ENCODE measurements at places on chromosomes 6 and 20.

- DNase-seq, result no peak
These were observed 20.4 kb downstream of the ZNF184 start for GRCh38 chr6:27452496-27452897.

- no peak for DNase-seq
These were observed 114.9 kb upstream of the DST start for GRCh38 chr6:56757588-56757984.

GRCh38 chr20:52003415-52003814 is 188.2 kb downstream of the ZFP64 start:
- no peak for DNase-seq

GRCh38 chr6:113857556-113858479 is 673 bp downstream of the MARCKS start:
- no peak for DNase-seq

DNA sequence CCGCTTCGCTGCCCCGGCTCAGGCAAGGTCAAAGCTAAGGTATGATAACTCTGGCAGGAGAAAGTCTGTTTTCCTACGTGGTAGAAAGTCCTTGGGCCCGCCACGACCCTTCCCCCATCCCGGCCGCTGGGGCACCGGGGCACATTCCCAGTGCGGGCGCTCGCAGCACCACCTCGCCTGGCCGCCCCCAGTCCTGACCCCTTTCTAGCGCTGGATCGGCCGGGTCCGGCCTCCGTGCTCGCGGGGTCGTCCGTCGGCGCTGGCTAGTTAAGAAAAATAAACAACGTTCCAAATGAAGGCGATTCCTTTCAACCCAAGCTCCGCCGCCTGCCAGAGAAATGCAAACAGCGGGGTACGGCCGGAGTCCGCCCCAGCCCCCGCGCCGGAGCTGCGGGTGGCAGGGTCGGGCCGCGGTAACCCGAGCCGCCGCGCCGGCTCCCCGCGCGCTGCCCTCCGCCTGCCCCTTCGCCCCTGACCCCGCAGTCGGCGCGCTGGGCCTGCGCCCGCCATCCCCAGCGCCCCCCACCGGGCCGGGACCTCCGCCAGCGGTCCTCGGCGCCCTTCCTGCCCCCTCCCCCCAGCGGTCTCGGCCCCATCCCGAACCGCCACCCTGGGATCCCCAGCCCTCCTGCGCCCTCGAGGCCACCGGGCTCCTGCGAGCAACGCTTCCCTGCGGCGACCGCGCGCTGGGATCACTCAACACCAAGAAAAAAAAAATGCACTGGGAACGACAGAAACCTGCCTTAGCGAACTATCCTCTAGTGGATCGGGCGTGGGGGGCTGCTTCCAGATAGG is 37.6 kb downstream of the NCR2 start:
- no peak for DNase-seq

DNA sequence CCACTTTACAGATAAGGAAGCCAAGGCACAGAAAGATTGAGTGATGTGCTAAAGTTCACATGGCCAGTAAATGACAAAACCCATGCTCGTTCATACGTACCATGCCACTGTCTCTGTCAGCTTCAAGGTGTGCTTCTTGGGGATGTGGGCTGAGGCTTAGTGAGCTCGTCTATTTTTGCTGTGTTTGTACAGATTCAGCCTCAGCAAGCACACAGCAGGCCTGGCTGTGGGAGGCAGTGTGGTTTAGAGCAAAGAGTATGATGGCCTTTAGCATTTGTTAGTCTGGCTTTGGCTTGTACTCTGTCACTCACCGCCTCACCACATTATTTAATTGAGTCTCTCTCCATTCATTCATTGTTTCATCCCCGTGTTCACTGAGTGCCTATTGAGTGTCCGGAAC is 55.3 kb downstream of the BMP6 start:
- DNase-seq, result no peak

DNA sequence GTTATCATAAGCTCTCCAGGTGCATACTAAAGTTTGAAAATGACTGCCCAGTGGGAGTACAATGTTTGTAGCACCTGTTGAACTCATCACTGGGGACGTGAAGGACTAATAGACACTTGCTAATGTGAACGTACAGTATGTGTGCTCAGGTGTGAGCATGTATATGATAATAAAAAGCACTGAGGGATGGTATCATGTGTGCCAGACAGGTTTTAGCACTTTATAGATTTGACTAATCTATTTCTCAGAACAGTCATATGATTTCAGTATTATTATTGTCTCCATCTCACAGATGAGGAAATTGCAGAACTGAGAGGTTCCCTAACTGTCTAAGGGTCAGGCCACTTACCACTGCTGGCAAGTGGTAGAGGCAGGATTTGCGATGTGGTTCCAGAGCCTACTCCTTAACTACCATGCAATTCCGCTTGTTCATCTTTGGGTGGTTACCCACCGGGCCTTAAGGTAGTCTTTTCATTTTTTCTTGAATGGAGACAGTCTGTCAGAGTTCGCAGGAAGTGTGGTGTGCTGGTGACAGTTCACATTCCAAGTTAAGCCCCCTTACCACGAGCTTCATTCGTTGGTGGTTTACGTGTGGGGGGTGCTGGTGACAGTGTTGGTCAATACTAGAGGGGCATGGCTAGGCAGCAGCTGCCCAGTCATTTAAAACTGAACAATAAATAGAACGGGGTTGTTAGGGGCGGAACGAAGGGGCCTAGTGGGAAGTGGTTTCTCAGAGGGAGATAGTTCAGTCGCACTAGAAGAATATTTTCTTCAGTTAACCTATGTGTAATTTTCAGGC is 46.8 kb downstream of the RREB1 start:
- DNase-seq, result no peak

DNA sequence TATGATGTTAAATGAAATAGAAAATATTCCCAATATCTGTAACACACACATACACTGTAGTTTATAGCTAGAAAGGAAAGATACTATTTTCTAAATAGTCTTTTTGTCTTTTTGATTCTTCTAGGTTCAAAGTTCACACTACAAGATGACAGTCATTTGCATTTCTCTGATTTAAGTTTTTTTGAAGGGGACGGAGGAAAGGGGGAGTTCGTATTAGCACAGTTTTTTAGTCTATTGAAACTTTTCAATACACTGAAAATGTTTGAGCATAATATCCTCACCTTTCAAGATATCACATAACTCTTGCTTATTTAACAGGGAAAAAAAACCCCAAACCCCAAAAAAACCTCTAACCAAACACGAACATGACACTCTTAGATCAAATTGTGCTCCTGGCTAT is 68.1 kb downstream of the BMP2 start:
- no peak for DNase-seq

DNA sequence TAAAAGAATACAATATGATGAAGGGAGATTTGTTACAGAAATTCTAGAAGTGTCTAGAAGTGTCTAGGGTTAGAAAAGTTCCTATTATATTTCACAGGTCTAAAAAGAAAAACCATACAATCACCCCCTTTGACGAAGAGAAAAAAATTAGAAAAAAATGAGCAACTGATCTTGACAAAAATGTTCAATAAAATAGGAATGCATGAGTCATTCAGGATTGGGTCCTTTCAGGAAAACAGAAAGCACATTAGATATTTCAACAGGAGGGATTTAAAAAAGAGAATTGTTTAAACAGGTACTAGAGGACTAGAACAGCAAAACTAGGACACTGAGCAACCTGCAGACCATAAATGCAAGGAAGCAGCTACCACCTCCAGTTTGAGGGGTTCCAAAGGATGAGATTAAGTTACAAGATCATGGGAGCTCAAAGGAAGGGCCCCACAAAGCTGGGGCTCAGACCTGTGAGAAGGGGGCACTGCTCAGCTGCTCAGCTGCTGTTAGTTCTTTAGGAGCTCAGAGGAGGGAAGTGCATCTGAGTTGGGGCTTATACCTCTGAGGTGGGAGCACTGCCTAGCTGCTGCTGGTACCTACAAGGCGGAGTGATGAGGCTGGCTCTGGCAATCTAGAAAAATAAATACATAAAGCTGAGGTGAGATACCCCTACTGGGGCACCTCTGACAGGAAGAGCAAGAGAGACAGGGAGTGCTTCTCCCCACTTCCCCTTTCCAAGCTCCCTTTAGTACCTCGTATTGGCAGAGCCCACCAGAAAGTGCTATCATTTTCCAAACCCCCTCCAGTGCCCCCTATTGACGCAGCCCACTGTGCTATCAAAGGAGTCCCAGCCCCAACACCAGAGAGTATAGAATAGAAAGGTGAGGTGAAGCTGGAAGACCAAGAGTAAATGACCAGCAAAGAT is 27.1 kb upstream of the BEND6 start:
- no peak for DNase-seq

GRCh38 chr6:23870496-23870895 is 255.5 kb upstream of the NRSN1 start:
- no peak for DNase-seq

DNA sequence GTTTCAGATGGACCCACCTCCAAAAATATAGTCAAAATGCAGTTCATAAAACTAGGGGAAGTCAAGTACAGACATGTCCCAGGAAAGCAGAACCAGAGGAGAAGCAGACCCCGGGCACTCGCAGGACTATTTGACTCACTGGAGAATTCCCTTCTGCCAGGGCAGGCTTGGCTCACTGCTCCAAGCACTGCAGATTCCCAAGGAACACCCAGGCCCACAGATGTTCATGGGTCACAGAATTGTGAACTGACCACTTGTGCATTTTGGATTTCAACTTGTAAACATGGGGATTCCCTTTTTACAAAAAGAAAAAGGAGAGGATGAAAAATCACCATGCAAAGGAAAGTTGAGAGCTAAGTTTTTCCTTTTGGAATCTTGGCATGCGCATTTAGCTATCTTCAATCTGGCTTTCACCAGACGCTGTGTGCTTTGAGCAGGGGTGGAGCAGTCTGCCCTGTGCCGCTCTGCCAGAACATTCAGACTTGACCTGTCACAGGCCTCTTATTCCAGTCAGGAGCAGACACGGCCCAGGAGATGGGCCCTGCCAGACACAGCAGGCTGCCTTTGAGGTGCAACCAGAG is 237.5 kb upstream of the TAB2 start:
- no peak for DNase-seq

DNA sequence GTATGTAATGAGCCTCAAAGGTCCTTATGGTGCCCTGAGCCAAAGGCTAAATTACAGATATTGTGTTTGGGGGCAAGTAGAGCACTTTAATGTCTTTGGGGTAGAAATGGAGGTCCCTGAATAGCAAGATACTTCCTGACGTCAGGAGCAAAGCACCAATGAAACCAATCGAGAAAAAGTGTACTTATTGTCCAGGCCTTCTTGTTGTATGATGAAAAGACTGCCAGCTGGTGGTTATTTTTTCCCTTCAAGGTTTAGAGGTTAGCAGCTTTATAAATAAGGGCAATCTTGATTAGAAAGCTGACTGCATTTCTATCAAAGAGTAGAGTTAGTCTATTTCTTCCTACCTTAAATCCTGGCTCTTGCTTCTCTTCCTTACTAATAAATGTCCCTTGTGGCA is 76.1 kb upstream of the HSF2 start:
- DNase-seq, result no peak

Measured in stimulated activated CD4-positive, alpha-beta T cell treated with anti-CD3 and anti-CD28 coated beads, Interleukin-15, amount 100 ng/mL, for 1 hour (primary cell).